Breast epithelium (tissue), 4 donors: ENCODE measurements at places on chromosomes 12 and 14. TPM values are rescaled to one million over a fixed set of nuclear protein-coding genes. Genes with fewer than 3 reads are reported as not detected.

GRCh38 chr14:81315341-81315740 is 84.8 kb downstream of the STON2 start:
- no peak for DNase-seq

GRCh38 chr12:29425722-29426121 is 44.8 kb upstream of the ERGIC2 start:
- DNase-seq: no peak

The MSI1 gene
- 2.0 TPM for total RNA-seq

The ZNF839 gene
- total RNA-seq: 8.5 TPM
